ENCODE measurements at places on chromosomes 6 and 20.
A peak's percentile ranks its signal among the peaks of the same experiment; 100 is the strongest.

GRCh38 chr6:45647341-45648261, 269.9 kb upstream of the SUPT3H start:
- DNase-seq: no peak

- DNase-seq: peak; percentile 12
Measured at GRCh38 chr20:21513181-21513663, 642 bp downstream of the NKX2-2 start.

- peak; percentile 2 for DNase-seq
Measured at GRCh38 chr6:156686301-156686994, 90.7 kb upstream of the ARID1B start.

DNA sequence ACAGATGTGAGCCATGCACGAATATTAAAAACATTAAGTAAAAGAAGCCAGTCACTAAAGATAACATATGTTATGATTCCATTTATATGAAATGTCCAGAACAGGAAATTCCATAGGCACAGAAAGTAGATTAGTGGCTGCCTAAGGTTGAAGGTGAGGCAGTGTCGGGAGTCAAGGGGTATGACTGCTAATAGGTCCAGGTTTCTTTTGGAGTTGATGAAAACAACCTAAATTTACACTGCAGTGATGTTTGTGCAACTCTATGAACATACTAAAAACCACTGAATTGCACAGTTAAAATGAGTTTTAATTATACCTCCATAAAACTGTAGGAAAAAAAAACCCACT, 14.4 kb downstream of the SRPK1 start:
- DNase-seq: no peak

- no peak for DNase-seq
Measured at GRCh38 chr6:79421707-79422484, 115.3 kb downstream of the LCA5 start.

DNA sequence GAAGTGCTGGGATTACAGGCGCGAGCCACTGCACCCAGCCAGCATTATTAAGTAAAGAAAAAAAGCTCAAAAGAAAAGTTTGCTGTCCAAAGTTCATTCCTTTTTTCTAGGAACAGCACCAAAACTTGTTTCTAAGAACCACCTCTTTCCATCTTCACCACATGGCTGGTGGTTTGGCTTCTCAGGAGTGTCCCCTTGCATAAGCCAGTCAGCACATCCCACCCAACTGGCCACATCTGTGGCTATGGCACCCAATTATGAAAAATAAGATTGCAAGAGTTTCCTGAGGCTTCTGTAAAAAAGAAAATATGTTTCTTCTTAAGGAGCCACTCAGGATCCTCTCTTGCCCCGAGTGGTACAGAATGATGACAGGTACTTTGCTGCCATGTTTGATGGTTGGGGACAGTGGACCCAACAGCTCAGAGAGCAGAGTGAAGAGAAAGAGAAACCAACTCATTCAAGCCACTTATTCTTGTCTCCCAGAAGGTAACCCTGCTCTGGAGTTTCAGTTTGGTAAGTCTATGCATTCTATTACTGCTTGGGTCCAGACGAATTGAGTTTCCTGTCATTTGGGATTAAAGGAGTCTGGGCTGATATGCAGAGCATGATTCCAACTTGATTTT, 65.3 kb downstream of the PSMB1 start:
- DNase-seq: no peak

DNA sequence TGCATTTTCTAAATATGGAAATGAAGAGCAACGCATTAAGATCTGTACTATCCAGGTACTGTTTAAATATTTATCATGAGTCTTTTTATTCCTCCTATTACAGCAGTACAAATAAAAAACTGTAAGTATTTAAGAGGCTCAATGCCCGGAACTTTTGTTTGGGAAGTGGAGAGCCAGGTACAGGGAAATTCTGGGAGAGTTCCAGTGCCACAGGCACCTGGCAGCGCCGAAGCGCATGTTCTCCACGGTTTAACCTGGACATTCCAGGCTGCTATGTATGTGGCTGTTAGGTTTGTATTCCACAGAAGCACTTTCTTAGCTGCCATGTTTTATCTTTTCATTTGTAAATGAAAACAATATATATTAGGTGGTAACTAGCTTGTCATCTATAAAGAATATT, 81.7 kb downstream of the PREP start:
- no peak for DNase-seq

GRCh38 chr6:16217156-16217721, 21.1 kb upstream of the GMPR start:
- no peak for DNase-seq

DNA sequence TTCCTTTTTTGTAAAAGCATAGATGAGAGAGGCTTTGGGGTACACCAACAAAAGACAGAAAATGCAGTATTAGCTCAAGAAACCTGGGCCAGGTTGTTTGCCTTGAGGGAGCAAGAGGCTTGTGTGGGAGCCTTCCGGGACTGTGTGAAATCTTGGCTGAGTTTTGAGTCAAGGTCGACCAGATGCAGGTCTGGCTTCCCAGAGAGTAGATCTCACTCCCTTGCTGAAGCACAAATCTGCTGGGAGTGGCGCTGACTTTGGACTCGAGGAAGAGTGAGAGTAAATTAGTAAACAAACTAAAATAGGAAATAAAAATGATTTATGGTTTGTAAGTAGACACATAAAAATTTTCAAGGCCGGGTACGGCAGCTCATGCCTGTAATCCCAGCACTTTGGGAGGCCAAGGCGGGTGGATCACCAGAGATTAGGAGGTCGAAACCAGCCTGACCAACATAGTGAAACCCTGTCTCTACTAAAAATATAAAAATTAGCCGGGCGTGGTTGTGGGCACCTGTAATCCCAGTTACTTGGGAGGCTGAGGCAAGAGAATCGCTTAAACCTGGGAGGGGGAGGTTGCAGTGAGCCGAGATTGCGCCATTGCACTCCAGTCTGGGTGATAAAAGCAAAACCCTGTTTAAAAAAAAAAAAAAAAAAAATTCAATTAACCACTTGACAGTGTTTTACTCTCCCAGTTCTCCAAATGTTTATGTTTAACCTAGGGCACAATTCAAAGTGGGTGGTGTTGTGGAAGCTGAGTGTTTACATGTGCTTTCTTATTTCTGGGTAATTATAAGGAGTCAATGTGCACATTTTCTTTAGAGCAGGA, 27.7 kb upstream of the EDN1 start:
- DNase-seq: no peak

GRCh38 chr20:53208110-53208832, 236.1 kb downstream of the TSHZ2 start:
- peak; percentile 14 for DNase-seq

DNA sequence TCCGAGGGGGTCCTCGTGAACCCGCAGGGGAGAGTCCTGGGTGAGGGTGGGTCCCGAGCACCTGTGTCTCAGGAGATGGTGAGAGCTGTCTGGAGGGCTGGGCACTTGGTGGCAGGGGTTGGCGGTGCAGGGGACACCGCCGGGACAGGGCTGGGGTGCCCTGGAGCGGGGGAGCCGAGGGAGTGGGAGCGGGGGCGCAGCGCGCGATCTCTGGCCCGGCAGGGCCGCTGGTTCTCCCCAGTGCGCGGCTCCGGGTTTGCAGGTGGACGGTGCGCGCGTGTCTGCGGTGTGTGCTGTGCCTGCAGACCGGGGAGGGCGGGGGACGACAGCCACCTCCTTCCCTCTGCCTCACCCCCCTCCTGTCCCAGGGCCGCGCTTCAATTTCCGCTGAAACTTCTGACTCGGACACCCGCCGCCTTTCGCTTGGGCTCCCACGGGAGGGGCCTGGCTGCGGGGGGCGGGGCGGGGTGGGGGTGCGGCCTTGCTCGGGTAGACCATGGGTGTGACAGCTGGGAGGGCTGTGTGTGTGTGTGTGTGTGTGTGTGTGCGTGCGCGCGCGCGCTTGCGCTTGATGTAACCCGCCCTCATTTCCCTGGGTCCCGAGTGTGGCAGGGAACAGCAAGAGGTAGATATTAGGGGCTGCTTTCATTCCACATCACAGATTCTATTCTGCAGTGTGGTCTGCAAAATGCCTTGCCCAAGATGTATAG, 1.2 kb downstream of the TRIB3 start:
- DNase-seq: peak; percentile 43

- peak; percentile 16 for DNase-seq
Measured at GRCh38 chr6:159788753-159789376, 537 bp downstream of the TCP1 start.

GRCh38 chr6:135738636-135739035, 112.9 kb upstream of the PDE7B start:
- DNase-seq: no peak

DNA sequence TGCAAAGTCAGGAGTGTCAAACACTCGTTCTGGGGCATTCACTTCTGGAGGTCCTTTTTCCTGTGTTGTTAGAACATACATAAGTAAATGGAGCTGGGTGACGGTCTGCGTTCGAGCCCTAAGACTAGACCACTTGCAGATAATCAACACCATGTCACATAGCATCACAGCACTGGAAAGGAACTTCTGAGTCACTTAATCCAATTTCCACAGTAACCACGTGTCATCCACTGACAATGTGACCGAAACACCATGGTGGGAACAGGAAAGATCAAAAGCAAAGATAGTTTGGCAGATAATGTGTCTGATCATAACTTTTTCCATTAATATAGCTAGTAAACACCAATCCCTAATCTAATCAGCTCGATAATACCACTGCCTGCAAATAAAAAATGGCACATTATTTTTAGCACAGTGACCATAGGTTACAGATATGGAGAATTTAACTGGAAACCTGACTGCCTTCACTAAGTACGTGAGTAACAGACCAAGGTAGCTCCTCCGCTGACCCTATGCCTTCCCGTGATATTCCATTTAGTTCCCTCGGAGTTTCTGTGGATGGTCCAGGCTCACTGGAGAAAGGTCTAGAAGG, 34.8 kb downstream of the WRNIP1 start:
- no peak for DNase-seq

DNA sequence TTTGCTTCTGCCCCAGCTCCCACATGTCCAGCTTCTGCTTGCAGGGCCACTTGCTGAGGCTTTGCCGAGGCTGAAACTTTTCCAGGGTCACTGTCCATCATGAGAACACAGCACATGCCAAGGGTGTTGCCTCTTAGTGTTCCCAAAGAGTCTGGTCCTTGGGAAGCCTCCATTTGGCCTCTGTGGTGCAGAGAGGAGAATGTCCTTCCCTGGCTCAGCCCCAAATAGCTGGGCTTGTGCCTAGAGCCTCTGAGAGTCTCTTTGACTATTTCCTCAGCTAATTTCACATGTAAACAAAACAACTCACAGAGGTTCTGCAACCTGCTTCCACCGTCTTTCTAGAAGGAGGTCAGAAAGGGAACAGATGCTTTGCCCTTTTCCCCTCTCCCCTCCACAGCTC, 40.4 kb upstream of the RAB23 start:
- no peak for DNase-seq

- no peak for DNase-seq
Measured at GRCh38 chr6:19841181-19841580, 4.0 kb downstream of the ID4 start.

- DNase-seq: no peak
Measured at GRCh38 chr6:2718334-2719092, 32.2 kb downstream of the MYLK4 start.

DNA sequence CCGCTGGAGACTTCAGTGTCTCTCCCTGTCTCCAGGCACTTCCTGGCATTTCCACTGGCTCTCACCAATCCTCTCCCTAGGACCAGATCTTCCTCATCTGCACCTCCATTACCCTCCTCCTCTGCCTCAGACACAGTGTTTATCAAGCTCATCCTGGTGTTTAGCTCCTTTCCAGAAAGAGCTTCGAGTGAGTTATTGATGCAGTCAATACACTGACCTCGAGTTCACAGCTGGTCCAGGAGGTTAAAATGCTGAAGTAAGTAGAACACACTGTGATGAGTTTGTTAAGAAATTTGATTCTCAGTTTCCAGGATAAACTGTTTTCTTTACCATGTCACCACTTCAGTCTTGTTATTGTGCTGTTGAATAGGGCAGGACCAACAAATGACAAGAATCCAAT, 42.1 kb upstream of the ARMC2 start:
- no peak for DNase-seq

- DNase-seq: no peak
Measured at GRCh38 chr6:26275663-26276062, 89.3 kb upstream of the BTN3A2 start.

DNA sequence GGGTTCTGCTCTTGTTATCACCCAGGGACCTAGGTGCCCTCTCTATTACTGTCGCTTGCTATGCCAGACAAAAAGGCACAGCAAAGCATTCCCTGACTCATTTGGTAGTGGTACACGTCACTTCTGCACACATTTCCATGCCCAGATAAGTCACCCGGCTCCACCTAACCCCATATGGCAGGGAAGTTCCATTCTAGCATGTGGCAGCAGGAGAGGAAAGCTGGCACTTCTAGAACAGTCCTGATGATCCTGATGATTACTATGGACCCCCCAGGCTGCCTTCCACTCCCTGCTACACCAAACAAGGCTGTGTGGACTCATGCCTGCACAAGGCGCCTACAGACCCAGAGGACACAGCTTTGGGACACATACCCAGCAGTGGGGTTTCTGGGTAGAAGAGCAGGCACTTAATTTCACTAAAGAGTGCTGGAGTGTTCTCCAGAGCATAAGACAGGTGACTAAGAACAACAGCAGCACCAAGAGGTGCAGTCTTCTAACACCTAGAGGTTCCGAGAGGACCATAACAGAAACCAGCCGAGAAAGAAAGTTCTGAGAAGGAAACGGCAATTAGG, 53.5 kb upstream of the NELFCD start:
- no peak for DNase-seq

DNA sequence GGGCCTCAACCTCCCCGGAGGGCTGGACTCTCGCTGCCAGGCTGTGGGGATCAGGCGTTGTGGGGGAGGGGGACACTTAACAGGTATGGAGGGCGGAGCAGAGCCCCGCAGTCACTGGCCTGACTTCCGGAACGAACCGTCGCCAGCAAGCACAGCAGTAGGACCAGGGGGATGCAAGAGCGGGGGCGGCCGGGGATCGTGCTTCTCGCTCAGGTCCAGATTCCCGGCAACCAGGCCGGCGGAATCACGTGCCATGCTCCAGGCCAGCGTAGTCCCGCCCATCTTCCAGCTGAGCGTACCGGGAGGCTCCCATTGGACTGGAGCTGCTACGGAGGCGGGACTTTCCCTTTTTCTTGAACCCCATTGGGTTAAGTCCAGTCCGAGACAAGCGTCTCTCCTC, 10.0 kb upstream of the POU5F1 start:
- no peak for DNase-seq

DNA sequence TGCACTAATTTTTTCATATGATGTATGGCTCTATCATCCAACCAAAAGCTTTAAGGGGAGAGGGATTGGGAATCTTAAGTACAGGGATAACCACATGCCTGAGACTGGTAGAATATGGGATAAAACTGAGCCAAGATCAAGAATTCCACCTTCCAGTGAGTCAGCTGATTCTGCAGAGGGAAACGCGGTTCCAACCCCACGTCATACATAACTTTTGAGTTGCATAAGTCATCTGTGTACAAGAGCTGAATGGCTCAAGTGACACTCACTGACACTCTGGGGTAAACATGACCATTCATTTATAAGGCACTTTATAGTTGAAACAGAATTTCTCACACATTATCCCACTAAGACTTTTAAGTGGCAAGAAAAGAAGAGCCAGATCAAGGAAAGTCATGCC, 16.4 kb downstream of the TRIM27 start:
- no peak for DNase-seq

DNA sequence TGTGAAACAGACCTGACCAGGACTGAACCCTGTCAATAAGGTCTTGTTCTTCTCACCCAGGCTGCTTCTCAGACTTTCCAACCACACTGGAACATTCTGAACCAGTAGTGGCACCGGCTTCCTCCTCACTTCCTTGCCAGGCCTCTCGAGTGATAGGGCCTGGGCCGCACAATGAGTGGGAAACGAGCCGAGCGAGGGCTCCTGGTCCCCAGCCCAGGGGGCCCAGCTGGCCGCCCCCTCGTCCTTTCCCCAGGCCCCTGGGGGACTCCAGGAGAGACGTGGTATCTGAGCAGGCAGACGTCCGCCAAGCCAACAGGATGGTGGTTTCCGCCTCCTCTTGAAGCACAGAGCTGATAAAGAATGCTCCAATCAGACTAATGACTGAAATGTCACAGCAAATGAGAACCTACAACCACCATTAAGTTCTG, 117.9 kb downstream of the GMDS start:
- DNase-seq: no peak
